ENCODE measurements at places on chromosomes 2 and 18.

- no peak for DNase-seq
These were observed 27.9 kb upstream of the EPC2 start for GRCh38 chr2:148616662-148617061.

DNA sequence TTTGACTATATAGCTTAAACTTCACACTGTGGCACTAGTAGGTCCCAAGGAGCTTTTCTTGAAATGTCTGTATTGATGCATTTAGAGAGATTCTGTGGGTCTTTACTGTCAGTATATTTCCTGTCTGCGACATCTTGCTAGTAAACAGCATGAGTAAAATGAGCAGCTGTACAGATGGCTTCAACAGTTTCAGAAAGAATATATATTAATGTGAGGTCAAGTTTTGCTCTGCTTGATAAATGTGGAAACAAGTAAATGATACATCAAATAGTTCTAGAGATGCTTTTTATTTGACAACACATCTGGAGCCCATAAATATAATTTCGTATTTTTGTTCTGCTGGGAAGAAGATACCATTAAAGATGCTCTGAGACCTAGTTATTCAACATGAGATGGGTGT, 310.9 kb upstream of the COL3A1 start:
- DNase-seq: no peak

- no peak for DNase-seq
These were observed 58.2 kb downstream of the ITGB6 start for GRCh38 chr2:160141912-160142311.

DNA sequence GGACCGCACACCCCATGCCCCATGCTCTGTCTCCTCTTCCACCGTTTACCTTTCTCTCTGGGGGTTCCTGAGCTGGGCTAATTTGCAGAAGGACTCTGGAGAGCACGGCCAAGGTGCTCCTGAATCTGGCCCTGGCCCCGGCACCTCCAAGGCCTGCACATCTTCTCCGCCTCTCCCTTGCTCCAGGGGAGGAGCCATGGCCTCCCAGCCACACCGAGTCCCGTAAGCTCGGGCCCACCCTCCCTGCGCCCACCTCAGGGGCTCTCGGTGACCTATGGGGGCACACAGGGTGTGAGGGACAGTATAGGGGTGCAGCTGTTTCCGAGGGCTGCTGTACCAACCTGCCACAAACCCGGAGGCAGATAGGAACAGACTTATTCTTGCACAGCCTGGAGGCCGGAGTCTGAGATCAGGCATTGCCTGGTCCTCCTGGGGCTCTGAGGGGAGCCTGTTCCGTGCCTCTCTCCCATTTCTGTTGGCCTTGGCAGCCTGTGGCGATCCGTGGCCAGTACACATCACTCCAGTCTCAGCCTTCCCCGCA, 127.3 kb upstream of the GPC1 start:
- DNase-seq: no peak

DNA sequence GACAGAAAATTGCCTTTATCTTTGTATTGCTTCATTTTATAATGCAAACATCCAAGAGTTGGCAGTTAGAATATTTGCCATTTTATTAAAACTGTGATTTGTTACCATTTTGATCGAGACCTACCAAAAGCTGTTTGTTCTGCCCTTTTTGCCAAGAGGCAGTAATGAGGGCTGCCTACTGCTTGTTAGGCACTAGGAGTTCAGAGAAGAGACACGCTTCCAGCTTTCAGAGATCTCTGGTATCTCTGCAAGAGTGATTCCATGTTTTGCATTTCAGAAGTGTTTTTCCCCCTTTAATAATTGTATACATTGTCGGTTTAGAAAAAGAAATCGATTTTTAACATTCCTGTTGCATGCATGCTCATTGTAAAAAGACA, 628 bp downstream of the MRPL30 start:
- DNase-seq: no peak

- peak; percentile 23 for DNase-seq
These were observed 60.0 kb downstream of the TNS1 start for GRCh38 chr2:217942731-217943335.

- DNase-seq: no peak
These were observed 49.3 kb downstream of the CD226 start for GRCh38 chr18:69898241-69898861.

- no peak for DNase-seq
These were observed 219.6 kb upstream of the RGPD4 start for GRCh38 chr2:107607054-107607453.

DNA sequence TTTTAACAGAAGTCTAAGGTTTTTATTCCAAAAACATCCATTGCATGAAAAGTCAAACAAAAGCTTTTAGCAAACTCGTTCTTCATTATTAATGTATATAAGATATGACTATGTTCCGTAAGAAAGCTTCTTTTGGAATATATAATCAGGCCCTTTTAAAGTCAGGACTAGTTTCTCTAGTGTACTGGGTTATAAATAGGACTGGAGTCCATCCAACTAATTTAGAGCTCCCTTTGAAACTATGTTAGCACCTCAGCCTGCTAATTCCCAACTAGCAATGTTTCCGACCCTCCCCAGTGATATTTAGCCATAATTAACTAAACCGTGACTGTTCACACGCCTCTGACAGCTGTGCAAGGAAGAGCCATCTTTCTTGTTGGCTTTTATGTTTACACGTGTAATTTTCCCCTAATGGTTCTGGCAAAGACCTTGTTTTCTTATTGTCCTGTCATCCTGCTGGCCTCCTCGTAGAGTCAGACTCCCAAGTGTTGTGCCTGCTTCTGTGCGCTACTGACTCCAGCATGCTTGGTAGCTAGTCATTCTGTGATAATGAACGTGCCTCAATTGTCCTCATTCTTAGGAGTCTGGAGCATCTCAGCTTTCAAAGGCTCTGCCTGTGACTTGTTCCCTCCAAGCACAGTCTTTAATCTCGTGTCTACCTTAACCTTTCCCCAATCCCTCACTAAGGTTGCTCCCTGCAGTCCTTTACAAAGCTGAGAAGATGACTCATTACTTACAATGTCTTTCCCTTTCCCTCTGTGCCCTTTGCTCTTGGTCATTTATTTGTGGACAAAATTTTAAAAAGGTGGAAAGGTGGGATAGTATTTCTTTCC, 172.2 kb upstream of the RASGRP3 start:
- DNase-seq: no peak

GRCh38 chr2:104859766-104860450, 6.0 kb downstream of the POU3F3 start:
- no peak for DNase-seq

DNA sequence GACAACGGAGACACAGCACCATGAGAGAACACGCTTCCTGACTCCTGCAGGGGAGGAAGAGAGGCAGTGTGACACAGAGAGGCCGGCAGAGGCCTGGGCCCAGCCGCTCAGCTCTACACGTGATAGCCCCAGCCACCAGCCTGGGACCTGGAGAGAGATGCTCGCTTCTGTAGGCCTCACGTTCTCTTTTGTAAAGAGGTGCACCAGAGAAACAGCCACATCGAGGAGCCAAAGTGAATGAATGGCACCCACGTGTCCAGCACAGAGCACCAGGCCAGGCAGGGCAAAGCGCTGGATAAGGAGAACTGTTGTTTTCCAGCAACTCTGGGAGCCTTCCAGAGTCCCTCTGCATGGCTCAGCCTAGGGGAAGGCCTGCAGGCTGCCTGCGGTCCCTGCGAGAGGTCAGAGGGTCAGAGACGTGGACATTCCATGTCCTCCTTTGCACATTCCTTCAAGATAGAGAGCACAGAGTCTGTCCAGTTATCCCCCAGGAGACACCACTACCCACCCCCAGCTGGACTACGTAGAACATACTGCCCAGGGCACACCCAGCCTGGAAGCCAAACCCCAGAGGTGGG, 14.2 kb downstream of the LIMS2 start:
- no peak for DNase-seq

- DNase-seq: no peak
These were observed 124.8 kb downstream of the PARD3B start for GRCh38 chr2:204670124-204670523.

GRCh38 chr18:31652357-31652756, 32.0 kb downstream of the B4GALT6 start:
- DNase-seq: no peak

DNA sequence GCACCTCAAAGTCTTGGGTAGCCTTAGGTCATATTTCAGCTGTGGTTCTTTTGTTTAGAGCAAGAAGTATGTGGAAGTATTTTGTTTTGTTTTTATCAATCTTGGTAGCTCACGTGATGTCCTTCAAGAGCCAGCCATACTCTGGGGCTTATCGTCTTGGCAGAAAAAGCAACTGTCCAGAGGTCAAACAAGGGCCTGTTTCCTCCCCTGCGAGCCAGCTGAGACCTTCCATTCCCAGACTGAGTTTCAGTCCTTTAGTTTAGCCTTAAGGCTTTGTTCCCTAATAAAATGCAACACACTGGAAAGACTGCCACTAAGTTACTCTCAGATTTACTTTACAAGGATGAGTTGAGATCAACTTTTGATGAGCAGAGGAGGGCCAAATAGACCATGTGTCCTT, 63.5 kb downstream of the TXNL1 start:
- DNase-seq: no peak

DNA sequence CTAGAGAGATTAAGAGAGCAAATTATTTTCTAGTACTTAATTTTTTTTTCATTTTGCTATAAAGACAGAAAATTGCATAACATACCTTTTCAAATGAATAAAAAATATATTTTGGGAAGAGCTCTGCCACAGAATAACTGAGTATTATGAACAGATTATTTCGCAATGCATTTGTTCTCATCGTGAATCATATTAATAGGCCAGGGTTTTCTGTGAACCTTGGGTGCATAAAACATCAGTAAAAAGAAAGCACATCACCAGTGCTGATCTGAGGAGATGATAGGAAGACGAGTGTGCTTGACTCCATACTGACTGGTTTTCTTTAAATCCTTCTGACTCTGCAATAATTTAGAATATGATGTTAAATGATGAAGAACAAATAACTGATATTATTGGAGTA, 409.1 kb downstream of the CPS1 start:
- no peak for DNase-seq

DNA sequence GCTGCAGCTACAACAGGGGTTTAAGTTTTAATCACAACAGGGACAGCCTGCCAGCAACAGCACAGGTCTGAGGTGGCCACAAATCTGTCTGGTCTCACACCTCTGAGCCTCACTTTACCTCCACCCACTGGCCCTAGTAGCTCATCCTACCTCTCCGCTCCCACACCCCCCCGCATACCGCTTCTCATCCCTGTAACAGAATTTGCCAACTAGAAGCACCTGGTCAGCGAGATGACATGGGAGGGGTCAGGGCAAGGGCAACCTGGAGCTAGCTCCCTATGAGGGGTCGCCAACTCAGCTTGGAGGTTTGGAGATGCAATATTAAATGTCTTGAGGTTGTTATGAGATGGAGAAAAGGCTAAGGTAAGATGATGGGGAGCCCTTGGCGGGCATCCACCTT, 7.5 kb downstream of the CATIP start:
- no peak for DNase-seq

DNA sequence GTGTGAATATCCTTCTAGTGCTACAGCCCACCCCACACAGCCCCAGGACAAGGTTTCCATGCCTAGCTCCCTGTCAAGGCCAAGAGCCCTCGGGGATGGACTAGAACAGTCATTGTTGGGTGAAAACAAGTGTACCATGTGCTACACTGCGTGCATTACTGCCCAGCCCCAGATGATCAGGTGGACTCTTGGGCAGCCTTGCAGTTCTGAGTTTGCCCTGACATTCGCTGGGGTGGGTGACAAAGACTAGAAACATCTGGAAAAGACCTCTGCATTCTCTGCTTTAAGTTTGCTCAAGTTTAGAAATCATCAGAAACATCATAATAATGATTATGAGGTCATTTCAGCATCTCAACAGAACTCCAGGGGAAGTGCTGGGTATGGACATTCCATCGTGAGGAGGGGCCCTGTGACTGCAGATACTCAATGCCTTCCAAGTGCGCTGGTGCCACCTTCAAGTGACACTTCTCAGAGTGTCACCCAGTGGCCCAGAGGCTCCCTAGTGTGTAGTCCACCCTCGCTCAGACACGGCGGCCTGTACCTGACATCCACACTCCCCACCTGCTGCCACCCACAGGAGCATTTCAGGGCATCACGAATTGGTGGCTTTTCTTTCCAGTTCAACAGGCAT, 5.3 kb upstream of the PXDN start:
- DNase-seq: no peak

DNA sequence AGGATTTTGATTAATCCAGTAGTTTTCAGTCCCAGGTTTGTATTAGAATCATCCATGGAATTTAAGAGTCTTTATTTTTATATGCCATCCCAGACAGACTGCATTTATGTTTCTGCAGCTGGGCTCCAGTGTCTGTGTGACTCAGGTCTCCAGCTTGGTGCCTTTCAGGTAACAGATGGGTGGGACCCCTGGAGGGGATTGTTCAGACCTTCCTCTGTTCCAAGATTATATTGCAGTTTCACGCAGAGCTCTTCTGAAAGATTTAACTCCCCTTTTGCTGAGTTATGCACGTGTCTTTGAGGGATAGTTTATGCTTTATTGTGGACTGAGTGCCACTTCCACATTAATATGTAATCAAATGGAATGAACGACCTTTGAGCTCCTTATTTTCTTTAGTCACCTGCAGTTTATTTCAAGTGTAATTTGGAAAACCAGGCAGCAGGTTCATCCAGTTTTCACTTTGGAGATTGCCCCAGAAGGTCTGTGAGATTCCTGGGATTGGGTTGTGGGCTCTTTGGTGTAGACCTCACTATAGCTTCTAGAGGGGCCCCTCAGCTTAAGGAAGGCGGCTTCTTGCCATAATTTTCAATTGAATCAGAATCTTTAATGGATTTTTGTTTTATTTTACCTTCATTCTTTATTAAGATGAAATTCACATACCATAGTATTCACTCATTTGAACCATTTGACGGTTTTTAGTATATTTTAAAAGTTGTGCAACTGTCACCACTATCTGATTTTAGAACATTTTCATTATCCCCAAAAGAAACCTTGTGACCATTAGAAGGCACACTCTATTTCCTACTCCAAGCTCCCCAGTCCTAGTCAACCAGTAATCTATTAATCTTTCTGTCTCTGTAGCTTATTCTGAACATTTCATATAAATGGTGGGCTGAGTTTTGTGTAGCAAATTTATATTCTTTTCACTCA, 135.0 kb downstream of the WDSUB1 start:
- no peak for DNase-seq
